ENCODE measurements at places on chromosomes 1 and 21.
A peak's percentile ranks its signal among the peaks of the same experiment; 100 is the strongest.

- DNase-seq = no peak
These were observed 17.5 kb upstream of the RNF11 start for GRCh38 chr1:51218570-51218969.

GRCh38 chr1:42757892-42758275 is 8.9 kb downstream of the P3H1 start:
- DNase-seq = no peak

DNA sequence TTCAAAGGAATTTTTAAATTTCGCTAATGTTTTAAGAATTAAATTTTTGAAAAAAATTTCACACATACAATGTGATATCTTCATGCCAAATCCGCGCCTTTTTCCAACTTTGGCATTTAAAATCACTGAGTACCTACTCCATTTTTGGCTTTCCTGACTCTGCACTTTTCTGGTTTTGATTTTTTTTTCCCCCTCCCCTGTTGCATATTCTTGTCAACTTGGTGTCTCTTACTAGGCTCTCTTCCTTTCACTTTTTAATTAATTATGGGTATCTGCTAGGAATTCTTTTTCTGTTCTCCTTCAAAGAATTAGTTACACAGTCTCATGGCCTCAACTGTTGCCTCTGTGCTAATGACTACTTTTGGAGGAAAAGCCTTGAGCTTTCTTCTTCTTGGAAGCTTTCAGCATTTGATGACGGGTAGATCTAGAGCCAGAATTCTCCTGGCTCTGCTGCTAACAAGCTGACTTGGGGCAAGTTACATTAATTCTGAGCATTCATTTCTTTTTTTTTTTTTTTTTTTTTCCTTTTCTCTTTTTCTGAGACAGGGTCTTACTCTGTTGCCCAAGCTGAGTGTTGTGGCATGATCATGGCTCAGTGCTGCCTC is 1.8 kb downstream of the AGL start:
- DNase-seq = peak; percentile 23

- DNase-seq = no peak
These were observed 432.7 kb downstream of the SMYD3 start for GRCh38 chr1:246074421-246074820.

DNA sequence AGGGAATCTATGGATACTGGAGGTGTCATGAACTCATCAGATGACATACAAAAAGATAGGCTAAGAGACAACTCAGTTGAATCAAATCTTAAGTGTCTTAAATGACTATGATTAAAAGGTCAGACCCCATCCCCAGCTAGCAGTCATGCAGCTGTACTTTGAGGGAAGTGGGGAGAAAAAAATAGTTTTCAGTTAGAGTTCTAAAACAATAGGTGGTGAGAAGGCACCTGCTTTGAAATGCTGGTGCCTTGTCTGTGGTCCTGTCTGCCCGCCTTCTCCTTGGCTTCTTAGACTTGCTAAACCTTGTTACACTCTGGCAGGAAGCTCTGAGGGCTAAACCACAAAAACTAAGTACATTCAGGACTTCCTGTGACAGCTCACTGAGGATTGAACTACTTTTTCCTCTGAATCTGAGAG is 15.3 kb downstream of the CD2 start:
- no peak for DNase-seq

- DNase-seq = peak; percentile 32
These were observed 38.7 kb downstream of the AMY1C start for GRCh38 chr1:103788377-103788776.

DNA sequence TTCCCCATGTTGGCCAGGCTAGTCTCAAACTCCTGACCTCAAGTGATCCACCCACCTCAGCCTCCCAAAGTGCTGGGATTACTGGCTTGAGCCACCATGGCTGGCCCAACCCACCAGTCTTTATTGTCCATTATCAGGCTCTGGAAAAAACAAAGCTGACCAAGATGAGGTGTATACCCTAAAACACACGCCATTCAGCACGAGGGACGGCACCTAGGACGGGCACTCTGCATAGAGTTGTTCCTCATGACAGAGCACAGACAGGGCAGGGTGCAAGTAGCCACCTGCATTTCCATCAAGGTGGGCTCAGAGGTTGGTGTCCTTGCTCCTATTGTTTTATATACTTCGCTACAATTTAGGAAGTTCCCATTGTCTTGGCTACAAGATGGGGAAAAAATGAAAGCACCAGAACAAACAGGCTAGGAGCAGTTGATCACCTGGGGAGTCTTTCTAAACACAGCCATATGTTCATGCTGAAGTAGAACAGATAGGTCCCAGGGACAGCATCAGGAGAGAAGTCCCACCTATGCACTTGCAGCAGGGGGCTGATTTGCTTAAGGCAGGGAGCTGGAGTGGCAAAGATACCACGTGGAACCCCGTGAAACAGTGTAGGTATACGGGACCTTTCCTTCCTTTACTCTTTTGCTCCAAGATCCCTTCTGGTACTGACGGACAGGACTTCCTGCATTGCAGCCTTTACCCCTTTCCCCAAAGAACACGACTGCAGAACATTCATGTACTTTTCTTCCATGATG is 4.5 kb downstream of the KRTCAP2 start:
- no peak for DNase-seq

- no peak for DNase-seq
These were observed 23.3 kb upstream of the KCTD3 start for GRCh38 chr1:215543806-215544205.

GRCh38 chr1:197915862-197916499 is 1.2 kb upstream of the LHX9 start:
- DNase-seq = peak; percentile 75
